ENCODE measurements at places on chromosomes 7 and 10.

GRCh38 chr10:91593366-91593765 lies 39.5 kb downstream of the PPP1R3C start:
- DNase-seq = no peak

DNA sequence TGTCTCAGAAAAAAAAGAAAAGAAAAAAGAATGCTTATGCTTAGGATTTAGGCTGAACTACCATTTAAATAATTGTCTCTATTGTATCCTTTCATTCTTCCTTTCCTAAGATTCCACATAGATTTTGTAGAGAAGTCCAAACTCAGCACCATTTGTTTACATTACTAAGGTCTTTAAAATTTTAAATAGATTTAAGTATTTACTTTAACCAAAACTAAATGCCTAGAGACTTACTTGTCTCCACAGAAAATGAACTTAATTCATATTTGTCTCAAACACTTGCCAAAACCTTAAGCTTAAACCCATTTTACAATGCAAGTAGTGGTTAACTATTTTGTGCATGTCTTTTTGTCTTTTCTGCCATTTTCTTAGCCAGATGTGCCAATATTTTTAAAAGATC lies 54.1 kb upstream of the ABI1 start:
- DNase-seq = no peak

- no peak for DNase-seq
Observed at GRCh38 chr10:102630663-102631062, 13.6 kb upstream of the TRIM8 start.

DNA sequence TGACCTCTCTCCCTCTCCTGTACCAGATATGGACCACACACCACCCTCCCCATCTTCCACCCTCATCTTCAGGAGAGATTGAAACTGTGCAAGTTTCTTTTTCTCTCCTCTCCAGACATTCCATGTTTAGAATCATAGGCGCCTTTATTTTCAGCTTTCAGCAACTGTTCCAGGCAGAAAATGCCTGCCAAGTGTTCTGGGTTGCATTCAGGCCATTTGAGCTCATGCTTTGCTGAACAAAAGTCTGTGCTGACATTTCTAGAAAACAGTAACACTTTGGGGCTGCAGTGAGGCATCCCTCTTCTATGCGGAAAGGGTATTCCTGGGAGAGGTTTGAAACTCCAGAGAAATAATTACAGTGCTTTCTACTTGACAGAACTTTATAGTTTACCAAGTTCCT lies 361.7 kb downstream of the GPAM start:
- no peak for DNase-seq

DNA sequence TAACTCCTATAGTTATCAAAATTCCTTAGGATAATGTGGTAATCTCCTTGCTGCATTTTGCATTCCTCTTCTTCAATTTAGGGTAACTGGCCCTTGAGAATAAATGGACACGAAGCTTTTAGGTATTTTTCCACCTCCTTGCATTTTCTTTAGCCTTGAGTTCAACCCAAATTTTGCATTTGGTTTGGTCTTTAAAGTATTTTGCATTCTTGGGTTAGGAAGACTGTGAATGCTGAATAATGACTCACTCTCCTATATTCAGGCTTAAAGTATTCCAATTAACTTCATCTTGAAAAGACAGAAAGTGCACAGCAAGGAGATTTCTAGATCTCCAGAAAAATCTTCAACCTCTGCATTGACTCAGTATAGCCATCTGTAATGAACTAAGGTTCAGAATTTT lies 47.3 kb downstream of the TFPI2 start:
- no peak for DNase-seq

DNA sequence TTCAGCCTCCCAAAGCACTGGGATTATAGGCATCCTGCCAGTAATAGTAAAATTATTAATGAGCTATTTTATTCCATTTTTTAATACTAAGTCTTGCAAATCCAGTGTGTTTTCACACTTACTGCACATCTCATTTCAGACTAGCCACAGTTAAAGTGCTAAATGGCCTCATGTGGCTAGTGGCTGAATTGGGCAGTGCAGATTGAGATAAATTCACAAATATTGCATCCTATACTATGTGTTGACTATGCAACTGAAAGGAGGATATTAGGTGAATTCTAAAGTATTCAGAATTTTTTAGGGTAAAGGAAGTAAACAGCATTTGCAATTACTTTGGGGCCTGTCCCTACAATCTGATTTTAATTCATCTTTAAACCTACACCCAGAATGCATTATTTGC lies 10.2 kb downstream of the APBB1IP start:
- DNase-seq = no peak

DNA sequence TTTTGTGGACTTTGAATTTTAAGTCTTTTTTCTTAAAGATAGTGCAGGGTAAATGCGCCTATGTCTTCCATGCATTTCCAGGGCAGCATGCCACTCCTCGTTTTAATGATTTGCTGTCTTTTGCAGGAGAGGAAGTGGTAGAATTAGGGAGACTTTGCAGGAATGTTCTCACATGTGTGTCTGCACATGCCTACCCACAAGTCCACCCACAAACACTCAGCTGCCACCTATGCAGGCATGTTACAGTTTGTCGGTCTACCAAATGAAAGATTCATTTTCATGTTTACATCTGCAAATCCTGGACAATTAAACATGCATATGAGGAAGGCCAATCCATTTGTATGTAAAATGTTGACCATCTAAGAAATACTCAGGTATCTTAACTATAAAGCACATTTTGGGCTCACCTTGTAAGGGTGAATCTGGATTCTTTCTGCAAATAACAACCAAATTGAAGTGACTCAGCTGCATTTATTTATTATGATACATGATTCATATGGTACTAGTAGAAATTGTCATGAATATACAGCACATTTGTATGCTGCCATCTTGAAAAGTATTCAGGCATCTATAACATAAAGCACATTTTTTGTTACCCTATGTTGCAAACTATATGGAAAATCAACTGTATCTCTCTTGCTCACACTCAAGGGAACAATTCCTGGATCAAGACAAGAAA lies 4.7 kb upstream of the TEX36 start:
- DNase-seq = no peak

DNA sequence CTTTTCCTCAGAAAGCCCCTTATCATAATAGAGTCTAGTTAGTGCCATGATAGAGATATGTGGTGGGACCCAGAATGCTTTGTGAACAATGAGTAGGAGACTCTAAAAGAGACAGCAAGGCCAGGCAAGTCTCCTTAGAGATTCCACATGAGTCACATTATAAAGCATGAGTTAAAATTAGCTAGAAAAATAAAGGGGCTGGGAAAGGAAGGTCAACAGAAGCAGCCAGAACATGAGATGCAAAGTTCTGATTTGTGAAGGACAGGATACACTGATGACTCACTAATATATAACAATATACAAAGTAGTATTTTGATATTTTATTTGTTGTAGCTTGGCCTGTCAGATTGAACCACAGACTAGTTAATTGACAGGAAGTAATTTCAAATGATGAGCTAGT lies 25.3 kb upstream of the SNX13 start:
- DNase-seq = no peak

DNA sequence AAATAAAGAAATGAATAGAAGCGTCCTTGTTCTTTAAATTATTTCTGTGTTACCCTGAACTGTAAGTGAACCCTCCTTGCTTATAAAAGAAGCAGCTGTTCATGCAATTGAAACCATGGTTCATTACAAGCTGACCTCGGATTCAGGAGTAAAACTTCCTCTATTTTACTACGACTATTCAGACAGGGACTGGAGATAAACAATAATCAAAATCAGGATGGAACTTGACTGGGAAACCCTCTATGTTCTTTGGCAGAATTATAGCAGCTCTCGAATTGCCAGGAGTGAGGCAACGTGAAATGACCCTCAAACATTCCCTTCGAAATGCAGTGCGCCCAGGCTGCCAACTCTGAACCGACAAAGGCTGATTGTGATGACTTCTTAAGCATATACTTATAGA lies 172.1 kb downstream of the CYP26A1 start:
- no peak for DNase-seq

GRCh38 chr10:49743464-49744075 lies 18.6 kb downstream of the OGDHL start:
- DNase-seq = no peak

- DNase-seq = no peak
Observed at GRCh38 chr10:51596695-51597094, 102.7 kb downstream of the CSTF2T start.

DNA sequence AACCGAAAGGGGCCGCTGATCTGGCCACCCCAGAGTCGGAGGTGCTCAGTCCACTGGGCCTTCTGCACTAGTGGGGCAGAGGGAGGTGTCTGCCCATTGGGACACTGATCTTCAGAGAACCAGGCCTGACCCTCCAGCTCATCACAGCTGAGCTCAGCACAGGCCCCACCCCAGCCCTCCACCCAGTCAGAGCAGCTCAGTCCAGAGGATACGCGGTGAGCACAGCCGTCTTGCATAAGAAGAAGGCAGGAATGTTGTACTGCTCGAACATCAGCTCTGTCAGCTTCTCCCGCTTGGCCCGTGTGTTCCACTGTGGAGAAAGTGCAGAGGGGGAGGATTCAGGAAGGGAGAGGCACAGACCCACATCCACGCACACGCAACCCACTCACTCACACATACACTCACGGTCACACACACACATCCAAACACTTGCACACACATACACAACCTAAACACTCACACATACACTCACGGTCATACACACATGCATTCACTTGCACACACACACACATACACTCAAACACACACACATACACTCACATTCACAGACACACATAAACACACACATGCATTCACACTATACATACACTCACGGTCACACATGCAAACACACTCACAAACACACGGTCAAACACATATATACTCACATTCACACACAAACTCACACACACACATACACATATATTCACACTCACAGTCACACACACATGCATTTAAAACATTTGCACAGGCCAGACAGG lies 6.3 kb downstream of the ACTL6B start:
- DNase-seq = no peak

Measured in NCI-H1105 treated with DMSO at 0.1 percent for 48 hours (cell line).